ENCODE measurements at places on chromosomes 3 and 15.

DNA sequence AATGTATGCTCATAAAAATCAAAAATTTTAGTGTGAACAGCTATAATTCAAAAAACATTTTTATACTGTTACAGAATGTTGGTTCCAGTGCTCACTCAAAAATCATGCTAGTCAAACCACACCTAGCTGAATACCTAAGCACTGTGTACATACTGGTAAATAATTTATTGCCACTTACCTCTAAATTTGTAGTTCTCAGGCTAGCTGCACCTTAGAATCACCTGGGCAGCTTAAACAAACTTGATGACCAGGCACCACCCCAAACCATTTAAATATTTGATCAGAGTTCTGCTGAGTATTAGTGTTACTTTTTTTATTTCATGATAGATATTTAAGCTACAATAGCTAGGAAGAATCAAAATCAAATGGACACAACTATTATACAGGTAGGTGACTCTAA lies 32.3 kb upstream of the TMCO5A start:
- no peak for DNase-seq

DNA sequence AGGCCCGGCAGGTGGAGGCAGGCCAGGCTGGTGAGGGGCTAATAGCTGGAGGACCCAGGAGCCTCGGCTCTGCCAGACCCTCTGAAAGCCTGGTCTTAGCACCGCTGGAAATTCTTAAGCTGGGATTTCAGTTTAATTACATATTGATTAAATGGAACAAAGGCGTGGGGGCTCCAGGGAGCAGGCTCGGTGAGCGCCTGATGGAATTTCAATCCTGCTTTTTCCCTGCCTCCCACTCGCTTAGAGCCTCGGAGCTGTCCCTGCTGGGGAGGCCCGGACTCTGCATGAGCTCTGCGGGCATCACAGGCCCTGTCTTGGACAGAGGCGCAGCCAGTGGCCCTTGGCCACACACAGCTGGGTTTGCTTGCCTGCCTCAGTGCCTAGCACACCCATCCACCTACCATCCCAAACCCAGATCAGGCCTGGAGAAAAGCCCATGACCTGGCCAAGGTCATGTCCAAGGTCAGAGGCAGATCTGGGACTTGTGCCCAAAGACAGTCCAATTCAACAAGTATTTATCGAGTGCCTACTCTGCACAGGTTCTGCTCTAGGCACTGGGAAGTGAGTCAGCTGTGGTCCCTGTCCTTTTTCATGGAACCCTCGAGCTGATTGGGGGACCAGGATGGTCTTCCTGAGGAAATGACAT lies 40.6 kb downstream of the LINGO1 start:
- no peak for DNase-seq

DNA sequence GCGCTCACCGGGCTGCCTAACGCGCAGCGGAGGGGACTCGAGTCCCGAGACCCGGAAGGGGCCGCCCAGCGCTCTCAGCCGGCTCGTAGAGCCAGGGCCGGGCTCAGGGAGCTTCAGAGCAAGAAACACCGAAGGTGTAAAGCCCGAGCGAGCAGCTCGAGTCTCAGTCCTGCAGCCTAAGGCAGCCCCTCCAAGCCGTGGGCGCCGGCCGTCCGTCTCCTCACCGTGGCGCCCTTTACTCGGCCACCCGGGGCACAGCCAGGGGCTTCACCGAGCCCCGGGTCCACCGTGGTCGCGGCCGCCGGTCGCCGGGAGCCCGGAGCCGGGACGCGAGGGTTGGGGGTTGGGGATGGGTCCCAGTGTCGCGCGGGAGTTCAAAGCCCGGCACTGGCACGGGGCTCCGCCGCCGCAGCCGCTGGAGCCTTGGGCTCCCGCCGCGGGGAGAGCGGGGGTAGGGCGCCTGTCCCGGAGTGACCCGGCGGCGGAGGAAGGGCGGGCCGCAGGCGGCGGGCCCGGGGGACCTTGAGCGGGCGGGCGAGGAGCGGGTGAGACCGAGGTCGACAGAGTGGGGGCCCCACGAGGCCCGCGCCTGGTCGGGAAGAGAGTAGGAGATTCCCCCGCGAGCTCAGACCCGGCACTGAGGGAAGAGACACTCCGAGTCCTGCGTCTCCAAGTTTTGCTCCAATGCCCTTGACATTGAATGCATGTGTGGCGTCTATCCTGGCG lies 26.9 kb upstream of the THRB start:
- peak; percentile 13 for DNase-seq

- no peak for DNase-seq
These were observed 3.9 kb downstream of the HHLA2 start for GRCh38 chr3:108300103-108300849.

DNA sequence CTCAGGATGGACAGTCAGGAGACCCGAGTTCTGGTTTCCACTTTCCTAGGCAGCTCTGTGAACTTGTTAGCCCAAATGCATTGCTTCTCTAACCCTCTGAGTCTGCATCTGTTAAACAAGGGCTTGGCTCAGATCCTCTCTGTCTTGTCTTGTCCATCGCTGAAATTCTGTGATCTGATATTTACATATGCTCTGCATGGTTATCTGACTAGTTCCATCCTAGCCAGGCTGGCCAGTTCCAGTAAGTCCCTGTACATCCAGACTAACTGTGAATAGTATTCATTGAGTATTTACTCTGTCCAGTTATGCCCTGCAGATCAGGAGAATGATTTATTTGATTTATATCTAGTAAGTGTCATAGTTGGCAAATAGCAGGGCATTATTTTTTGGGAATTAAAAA lies 27.0 kb upstream of the SV2B start:
- no peak for DNase-seq

DNA sequence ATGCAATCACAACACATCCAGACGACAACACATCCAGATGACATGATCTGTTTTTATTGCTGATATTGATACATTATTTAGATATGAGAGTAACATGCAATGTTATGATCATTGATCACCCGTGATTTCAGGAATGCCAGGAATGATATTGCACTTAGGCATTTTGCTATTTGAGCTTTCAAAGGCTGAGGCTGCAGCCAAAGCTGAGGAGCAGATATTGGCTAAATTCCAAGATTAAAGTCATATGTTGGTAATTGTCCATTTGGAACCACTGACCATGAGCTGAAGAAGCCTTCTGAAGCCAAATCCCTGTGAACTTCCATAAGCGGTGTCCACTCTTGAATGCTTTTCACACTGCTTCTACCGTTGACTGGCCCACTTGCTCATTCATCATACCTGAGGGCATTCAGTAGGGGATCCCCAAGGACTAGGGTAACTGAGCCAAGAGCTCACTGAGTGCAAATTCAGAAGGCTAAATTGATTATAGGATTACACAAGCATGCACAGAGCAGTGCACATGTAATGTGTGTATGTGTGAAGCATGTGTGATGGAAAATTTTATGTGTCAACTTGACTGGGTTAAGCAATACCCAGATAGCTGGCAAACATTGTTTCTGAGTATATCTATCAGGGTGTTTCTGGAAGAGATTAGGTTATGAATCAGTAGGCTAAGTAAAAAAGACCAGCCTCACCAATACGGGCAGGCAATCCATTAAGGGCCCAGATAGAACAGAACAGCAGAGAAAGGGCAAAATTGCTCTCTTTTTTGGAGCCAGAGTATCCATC lies 92.1 kb upstream of the PLAAT1 start:
- DNase-seq: no peak

- no peak for DNase-seq
These were observed 25.2 kb downstream of the TNK2 start for GRCh38 chr3:195883160-195883559.

DNA sequence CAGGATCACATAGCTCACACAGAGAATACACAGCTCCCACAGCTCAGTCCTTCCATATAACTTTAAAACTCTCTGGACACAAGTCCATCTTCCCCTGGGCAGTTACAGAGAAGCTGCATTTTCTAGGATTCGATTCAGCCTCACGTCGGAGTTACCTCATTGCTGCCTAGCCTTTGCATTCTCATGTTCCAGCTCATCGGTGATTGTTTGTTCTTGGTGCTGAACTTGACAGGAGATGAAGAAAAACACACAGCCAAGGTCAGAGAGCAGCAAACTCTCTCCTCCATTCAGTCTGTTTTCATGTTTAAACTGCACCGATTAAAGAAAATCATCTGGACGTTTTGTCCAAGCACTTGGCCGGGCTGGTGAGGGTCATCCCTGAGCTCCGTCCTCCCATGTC lies 375.5 kb upstream of the CFAP20DC start:
- DNase-seq: no peak

DNA sequence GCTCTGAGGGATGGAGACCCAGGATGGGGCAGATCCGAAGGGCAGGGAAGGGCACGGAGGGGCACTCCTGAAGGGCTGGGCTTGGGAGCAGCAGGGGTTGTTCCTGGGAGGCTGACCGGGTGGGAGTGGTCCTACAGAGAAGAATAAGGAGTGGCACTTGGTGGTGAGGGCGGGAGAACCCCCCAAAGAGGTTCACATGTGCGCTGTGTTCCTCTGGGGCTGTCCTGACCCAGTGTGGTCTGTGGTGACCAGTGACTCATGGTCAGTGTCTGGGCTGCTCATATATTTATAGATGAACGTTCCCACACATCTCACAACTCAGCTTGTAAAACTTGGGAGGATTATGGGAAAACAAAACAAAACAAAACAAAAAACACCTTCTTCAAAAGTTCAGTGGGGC lies 10.0 kb downstream of the TRPM1 start:
- no peak for DNase-seq

DNA sequence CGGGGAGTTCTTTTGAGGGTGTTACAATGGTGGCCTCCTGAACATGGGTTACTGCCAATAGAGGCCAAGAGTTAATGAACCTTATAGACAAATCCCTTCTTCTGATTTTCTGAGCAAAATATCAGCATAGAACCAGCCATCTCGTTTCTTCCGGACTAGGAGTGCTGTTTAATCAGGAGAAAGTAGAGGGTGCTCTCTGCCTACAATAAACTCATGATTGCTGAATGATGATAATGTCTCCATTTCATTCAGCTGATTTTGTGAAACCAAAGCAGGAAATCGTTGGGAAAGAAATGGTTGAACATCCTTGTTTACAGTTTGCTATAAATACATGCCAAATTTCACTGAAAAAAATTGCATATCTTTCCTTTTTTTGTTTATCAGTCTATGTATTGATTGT lies 142.8 kb upstream of the PLSCR5 start:
- no peak for DNase-seq

- DNase-seq: no peak
These were observed 26.8 kb upstream of the CHRM5 start for GRCh38 chr15:33941279-33942063.

DNA sequence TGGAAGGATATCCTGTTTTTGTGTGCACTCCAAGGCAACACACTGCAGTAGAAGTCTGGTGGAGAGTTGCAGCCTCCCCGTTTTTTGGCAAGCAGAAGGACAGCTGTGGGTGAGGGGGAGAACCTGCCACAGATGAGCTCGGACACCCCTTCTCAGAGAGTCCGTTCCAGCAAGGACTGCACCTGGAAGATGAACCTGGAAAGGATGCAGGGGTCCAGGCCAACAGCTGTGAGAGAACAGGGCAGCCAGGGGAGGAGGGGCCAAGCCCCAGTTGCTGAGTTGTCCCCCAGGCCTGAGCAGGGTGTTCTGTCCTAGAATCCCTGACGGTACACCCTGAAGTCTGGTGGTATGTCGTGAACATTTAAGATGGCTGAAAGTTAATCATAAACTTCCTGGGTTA lies 30.2 kb downstream of the ZXDC start:
- DNase-seq: no peak

GRCh38 chr3:37910671-37911400 lies 49.2 kb downstream of the CTDSPL start:
- no peak for DNase-seq

DNA sequence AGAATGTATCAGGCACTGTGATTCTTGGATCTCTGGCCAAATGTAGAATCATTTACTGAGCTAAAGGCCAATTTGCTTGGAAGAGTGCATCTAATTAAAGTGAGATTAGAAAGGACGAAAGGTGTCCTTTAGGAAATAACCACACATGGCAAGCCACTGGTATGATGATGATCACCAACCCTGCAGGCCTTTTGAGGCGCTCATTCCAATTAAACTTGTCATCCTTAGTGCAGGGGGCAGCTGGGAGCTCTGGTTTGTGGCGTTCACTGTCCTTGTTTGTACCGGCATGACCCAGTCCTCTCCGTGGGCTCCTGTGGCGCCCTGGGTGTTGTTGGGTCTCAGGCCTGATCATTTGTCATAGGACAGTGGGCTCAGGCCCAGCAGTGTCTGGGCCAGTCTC lies 11.0 kb downstream of the LIMD1 start:
- DNase-seq: no peak

GRCh38 chr3:187165144-187165543 lies 25.8 kb upstream of the RPL39L start:
- peak; percentile 67 for DNase-seq

GRCh38 chr15:38304481-38304880 lies 51.8 kb downstream of the SPRED1 start:
- DNase-seq: no peak

- no peak for DNase-seq
These were observed 11.8 kb downstream of the CYFIP1 start for GRCh38 chr15:22968366-22968765.

GRCh38 chr3:143120716-143121240 lies 1.2 kb downstream of the CHST2 start:
- no peak for DNase-seq

- DNase-seq: no peak
These were observed 1.0 kb upstream of the IGF2BP2 start for GRCh38 chr3:185825639-185826481.

DNA sequence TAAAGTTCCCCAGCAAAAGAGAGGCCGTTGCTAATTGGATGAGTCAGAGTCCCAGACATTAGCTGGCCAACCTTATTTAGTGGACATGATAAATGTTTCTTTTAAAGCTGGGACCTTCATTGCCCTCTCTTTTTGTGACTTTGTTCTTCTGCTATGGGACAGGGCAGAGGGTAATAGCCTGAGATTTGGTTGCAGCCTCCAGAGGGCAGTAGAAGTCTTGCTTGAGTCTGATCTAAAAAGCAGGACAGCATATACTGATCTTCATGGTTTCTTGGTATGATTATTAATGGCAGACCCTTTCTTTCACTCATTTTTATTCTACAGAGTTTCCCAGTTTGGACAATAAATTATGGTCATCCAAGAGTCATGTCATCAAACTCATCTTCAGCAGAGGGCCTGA lies 25.1 kb upstream of the ZKSCAN7 start:
- no peak for DNase-seq

DNA sequence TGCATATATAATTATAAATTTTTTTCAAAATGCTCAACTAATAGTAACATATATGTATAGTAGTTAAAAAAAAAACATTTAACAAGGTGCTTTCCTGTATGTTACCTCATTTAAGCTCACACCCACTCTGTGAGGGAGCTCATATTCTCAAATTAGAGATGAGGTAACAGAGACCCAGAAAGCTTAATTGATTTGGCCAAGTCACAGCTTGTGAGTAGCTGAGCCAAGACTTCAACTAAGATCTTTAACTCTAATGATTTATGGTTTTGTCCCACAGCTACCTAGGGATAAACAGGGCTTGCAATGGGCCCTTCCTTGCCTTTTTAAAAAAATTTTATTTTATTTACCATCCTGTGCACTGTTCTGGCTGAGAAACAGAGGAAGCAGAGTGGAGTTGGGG lies 230.0 kb upstream of the GOLIM4 start:
- DNase-seq: no peak
